ENCODE measurements at places on chromosomes 11 and 22.

DNA sequence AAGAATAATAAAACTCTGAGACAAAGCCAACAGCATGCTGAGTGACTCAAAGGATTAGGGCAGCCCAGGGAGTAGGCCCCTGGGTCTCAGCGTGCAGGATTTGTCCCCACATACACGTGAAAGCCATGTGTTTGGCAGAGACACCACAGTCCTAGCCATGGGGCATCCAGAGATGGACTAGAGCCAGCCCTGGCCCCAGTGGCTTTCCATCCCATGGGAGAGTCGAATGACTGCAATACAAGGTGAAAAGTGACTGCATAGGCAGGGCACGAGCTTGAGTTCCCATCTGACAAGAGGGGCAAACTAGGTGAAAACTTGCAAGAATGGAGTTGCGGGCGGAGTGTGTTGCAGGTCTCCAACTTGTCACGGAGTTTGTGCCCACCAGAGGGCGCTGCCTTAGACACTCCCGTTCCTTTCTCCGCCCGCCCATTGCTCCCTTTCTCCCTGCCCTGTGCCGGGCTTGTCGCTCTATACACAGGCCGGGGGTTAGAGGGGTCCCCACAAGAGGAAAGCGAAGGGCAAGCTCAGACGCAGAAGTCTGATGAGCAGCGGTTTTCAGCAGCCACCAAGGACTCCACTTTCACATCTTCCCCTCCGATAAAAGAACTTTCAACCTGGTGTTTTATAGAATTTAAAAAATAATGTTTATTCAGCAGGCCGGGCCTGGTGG, 24.2 kb downstream of the TSKU start:
- peak; percentile 66 for DNase-seq

DNA sequence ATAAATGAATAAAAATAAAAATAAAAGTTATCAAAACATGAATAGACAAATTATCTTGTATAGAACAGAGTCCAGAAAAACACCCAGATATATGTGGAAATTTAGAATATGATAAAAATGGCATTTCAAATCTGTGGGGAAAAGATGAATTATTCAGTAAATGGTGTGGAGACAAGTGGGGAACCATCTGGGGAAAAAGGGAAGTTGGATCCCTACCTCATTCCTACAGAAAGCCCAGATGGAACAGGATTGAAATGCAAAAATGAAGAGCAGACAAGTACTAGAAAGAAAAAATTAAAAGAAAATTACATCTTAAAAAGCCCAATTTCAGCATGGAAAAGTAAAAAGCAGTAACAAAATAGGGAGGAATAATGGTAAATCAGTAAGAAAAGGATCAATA, 8.1 kb upstream of the RASL10A start:
- no peak for DNase-seq

GRCh38 chr22:50720301-50721256, 17.4 kb upstream of the ACR start:
- no peak for DNase-seq

DNA sequence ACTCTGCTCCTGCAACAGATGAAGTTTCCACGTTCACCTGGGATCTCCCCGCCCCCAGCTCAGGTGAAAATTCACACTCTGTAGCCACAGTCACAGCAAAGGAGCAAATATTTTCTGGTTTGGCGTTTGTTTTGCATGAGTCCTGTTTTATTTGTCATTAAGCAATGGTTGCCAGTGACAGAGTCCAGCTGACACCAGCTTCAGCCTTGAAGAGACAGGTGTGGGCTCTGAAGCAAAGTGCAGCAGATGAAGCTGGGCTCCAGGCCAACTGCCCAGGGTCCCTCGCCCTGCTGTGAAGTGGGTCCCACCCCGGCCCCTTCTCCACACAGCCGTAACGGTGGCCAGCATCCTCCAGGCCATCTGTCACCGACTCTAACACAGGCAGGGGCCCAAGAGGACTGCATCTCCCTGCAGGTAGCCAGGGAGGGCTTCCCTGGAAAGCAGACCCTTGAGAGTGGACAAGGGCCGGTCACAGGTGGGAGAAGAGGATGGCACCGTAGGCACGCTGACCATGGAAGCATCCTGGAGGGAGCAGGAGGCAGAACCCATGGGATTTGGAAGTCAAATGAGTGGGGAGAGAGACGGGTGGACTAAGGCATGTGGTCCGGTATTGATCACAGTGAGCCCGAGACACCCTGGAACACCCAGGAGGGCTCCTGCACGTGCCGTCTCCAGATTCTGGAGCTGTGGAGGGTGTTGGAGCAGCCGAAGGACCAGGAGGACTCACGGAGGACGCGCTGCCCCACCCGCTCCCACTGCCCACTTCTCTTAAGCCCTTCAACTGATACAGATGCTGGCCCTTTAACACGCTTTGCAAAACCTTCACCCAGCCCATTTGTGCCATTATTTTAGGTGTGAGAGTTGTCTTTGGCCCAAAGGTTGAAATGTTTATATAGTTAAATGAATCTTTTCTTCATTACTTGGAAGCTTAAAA, 294.5 kb downstream of the BRD1 start:
- no peak for DNase-seq

DNA sequence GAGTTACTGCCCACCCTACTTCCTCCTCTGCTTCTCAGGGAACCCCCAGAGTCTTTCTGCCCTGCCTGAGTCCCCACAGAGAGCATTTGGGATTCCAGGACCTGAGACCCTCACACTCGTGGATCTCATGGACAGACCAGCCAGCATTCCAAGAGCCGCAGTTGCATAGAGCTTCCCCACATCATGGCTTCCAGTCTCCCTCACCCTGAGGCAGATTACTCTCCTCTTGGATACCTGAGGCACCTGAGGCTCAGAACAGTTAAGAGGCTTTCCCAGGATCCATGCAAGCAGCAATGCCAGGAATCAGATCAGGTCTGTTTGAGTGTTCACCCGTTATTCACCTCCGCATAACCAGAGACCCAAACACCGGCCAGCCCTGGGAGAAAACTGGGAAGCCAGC, 102.2 kb downstream of the TRIM29 start:
- DNase-seq = no peak

DNA sequence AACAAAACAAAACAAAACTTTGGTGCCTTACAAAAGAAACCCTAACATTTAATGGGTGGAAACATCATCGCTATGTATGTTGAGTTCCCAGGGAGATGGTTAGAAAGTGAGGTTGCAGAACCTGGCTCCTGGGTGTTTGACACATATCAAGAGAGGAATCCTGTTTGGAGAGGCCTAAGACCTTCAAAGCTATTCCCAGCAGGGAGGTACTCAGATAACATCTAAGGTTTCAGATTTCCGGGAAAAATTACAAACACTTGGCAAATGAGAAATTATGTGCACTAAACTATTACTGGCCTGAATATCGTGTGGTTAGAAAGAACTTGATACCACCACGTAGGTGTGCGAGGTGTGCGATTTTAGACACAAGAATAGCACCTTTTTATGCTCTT, 18.5 kb downstream of the TRIM5 start:
- no peak for DNase-seq

Measured in putamen (tissue), 1 donor.